Kasumi-1 (cell line): ENCODE measurements at places on chromosomes 5 and 9.

DNA sequence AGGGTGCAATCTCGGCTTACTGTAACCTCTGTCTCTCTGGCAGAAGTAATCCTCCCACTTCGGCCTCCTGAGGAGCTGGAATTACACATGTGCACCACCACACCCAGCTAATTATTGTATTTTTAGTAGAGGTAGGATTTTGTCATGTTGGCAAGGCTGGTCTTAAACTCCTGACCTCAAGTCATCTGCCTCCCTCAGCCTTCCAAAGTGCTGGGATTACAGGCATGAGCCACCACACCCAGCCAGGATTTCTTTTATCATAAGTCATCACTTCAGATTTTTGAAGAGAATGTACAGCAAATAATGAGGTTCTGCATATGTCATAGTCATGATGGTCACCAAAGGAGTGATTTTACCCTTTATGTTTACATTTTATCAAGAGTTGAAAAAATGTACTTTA, 108.1 kb downstream of the GCNT1 start:
- no peak for DNase-seq

GRCh38 chr5:1021136-1021968, 12.8 kb downstream of the NKD2 start:
- no peak for DNase-seq

DNA sequence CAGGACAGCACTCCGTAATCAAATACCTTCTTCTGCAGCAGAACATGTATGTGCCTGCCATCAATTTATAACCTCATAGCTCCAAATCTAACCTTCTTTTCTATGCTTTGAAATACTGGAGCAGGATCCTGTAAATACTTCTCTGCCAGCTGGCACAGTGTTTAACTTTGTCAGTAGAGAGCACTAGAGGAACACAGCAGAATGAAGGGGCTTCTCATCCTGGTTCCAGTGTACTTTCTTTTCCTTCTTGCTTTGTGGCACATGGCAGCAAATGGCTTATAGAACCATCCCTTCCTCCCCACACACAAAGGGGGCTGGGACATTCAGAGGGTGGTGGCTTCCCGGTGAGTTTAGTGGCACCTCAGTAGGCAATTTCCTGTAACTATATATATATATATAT, 3.8 kb upstream of the FBXW11 start:
- DNase-seq: peak; percentile 47

GRCh38 chr5:127723571-127723970, 20.4 kb downstream of the CCDC192 start:
- DNase-seq: peak; percentile 90

DNA sequence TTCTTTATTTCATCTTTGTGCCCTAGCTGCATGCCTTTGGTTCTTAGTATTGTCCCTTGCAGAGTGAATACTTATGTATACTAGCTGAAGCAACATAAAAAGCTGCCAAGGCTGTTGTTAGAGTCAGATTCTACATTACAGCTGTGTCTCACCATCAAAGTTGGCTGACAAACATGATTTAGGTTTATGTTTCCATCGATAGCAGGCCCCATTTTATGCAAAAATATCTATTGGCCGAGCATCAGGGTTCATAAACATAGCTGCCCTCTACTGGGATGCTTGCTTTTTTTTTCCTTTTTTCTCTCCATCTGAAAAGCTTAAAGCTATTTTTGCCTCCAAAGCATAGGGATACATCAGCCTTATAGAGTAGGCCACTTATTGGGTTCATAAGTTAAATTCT, 68.0 kb downstream of the FAM174A start:
- DNase-seq: no peak

DNA sequence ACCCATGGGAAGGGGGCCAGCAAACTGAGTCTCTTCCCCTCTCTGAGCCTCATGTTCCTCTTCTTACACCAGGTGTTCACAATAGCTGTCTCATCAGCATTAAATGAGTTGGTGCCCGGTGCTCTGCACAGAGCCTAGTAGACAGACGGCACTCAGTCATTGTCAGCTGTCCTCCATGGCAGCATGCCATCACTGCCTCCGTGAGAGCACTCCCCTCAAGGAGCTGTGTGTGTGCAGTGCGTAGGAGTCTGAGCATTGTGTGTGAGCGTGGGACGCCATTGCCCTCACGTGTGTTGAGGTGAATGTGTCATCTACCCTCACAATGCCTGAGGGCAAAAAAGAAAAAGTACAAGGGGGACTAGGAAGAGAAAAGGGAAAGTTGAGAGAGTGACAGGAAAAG, 536.5 kb downstream of the CDK5RAP2 start:
- no peak for DNase-seq

- no peak for DNase-seq
Observed at GRCh38 chr9:124389146-124389939, 25.9 kb downstream of the PSMB7 start.

- no peak for DNase-seq
Observed at GRCh38 chr5:150311015-150311692, 8.4 kb upstream of the ARSI start.

GRCh38 chr5:132010989-132011621, 353 bp downstream of the ACSL6 start:
- no peak for DNase-seq

DNA sequence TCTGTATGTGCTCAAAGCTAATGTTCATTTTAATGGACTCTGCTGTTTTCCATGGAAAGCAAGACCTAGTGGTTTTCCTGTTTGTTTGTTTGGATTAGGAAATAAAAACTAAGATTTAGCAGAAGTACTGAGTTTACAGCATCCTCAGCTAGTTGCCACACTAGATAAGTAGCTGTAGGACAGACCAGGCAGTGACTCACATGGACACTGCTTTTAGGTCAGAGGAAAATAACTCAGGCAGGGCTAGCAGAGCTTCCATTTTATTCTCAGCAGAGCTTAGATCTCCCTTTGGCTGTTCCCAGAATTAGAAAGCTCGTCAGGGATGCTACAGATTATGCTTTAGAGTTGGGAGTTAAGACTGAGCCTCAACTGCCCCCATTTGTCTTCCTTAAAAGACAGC, 204.4 kb downstream of the SH3GL2 start:
- no peak for DNase-seq

DNA sequence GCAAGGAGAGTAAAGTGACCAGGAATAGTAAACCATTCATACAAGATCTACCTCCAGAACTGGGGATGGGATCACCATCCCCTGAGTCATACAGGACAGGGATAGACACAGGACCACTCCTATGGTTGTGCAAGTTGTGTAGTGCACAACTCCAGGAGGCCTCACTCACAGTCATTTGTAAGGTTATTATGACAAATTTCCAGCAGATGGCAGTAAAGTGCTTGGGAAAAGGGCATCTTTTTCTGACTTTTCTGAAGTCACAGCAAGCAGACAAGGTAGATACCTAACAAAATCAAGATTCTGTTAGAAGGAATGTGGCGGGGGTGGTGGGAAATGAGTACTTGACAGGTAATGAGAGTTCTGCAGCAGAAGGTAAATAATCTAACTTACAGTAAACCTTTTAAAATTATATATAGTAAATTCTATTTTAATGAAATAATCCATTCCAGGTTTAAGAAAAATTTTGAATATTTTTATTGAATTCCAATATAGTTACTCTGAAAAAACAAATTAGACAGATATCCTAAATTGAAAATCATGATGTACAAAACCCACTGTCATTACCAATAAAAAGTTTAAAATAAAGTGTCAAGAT, 16.7 kb upstream of the KIF27 start:
- DNase-seq: peak; percentile 76

GRCh38 chr9:86765746-86766430, 181.4 kb downstream of the GAS1 start:
- DNase-seq: peak; percentile 34

GRCh38 chr9:70868661-70869652, 252.5 kb downstream of the TRPM3 start:
- DNase-seq: no peak

GRCh38 chr9:18255747-18256146, 218.2 kb upstream of the ADAMTSL1 start:
- DNase-seq: no peak

- DNase-seq: no peak
Observed at GRCh38 chr5:68757626-68758212, 336.1 kb upstream of the SLC30A5 start.

GRCh38 chr9:127336506-127337352, 60.2 kb upstream of the SLC2A8 start:
- DNase-seq: no peak

GRCh38 chr5:72364171-72364570, 44.0 kb downstream of the PTCD2 start:
- DNase-seq: no peak

GRCh38 chr5:69450116-69450515, 35.2 kb downstream of the MARVELD2 start:
- no peak for DNase-seq

DNA sequence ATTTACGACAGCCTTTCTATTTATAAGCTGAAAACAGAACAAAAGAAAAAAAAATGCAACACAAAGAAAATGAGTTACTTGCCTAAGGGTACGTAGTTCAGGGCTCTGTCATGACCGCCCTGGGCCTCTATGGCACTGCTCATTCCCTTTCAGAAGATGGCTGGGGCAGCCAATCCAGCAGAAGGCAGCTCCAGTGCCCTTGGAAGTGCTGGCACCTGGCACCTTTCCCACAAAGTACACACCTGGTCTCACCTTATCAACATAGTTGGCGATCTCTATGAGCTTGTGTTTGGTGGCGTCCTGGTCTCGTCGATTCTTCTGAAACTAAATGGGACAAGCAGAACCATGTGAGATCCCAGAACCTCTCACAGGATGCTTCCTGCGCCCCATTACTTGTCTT, 53.2 kb downstream of the NIPAL4 start:
- no peak for DNase-seq

GRCh38 chr5:138353560-138354080, 1.1 kb downstream of the KDM3B start:
- DNase-seq: no peak

GRCh38 chr5:141491323-141492167, 2.7 kb downstream of the PCDHGC5 start:
- DNase-seq: no peak

DNA sequence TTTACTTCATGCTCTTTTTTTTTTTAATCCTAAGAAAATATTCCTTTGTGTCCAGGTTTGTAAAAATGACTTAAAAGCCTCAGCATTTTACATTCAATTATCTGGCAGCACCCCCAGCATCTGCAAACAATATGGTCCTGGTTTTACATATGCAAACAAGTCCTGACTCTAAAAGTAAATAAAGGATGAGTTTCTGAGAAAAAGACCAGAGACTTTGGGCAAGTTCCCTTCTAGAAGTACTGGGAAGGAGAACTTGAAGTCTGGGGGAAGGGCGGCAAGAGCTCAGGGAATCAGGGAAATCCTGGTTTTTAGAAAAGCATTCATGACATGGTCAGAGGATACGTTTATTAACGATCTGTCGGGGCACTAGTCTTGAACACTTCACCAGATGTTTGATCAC, 25.8 kb downstream of the COL23A1 start:
- DNase-seq: no peak

DNA sequence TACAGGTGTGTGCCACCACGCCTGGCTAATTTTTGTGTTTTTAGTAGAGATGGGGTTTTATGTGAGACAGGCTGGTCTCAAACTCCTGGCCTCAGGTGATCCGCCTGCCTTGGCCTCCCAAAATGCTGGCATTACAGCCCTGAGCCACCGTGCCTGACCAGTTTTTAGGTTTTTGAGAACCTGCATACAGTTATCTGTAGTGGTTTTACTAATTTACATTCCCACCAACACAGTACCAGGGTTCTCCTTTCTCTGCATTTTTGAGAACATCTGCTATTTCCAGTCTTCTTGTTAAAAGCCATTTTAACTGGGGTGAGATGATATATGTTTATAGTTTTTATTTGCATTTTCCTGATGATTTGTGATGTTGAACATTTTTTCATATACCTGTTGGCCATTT, 12.8 kb downstream of the DMXL1 start:
- DNase-seq: no peak

GRCh38 chr9:7533376-7534090, 266.0 kb downstream of the DMAC1 start:
- DNase-seq: no peak

- no peak for DNase-seq
Observed at GRCh38 chr5:93384995-93385394, 196.0 kb downstream of the NR2F1-AS1 start.

DNA sequence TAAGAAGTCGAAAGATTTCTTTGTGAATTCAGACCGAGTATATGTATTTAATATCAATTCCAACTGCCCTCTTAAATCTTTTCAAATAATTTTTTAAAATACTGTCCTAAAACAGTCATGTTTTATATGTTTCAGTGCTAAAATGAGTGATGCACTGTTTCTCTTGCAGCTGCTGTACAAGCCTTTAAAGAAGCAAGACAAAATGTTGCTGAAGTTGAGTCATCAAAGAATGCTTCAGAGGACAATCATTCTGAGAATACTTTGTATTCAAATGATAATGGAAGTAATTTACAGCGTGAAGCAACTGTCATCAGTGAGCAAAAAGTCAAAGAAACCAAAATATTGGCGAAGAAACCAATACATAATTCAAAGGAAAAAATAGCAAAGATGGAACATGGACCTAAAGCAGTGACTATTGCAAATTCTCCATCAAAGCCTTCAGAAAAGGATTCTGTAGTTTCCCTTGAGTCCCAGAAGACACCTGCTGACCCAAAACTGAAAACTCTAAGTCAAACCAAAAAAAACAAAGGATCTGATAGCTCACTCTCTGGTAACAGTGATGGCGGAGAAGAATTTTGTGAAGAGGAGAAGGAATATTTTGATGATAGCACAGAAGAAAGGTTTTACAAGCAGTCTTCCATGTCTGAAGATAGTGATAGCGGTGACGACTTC, 58.0 kb downstream of the LOX start:
- no peak for DNase-seq
